ENCODE measurements at places on chromosomes 6 and 20. TPM values are rescaled to one million over a fixed set of nuclear protein-coding genes. Genes with fewer than 3 reads are reported as not detected.
A peak's percentile ranks its signal among the peaks of the same experiment; 100 is the strongest.

DNA sequence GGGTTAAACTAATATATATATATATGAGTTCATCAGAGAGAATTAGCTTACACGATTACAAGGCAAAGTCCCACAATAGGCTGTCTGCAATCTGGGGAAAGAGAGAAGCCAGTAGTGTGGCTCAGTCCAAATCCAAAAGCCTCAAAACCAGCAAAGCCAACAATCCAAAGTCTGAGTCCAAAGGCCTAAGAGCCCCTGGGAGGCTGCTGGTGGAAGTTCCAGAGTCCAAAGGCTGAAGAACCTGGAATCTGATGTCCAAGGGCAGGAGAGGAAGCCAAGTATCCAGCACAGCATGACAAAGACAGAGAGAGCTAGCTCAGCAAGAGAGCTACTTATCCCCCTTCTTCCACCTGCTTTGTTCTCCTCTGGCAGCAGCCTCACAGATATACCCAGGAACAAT is 274.7 kb upstream of the ID4 start:
- DNase-seq = no peak

DNA sequence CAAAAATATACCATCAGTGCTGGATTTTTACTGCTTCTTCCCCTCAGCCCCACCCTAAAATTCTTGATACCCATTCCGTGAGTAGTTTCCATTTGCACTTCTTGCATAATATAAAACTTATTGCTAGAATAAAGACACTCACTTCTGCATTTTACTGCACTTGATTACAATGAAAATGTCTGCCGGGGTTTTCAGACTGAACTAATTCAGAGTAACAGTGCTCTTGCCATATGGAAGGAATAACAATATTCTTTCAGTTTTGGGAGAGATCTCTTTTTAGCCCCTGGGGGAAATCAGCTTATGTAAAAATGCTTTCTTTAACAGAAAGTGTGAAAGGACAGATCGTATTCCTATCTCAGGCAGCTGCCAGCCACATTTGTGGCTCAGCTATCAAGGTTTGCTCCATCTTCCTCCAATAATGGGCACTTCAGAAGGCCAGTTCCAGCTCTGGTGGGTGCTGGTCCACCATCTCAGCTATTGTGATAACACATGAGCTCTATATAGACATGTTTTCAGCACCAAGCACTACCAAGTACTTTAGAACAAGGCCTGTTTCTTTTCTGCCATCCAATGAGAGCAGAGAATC is 8.9 kb downstream of the SMLR1 start:
- no peak for DNase-seq

- DNase-seq = no peak
Observed at GRCh38 chr6:4979426-4979825, 24.4 kb downstream of the RPP40 start.

- DNase-seq = no peak
Observed at GRCh38 chr6:97133067-97133466, 149.9 kb downstream of the MMS22L start.

- DNase-seq = no peak
Observed at GRCh38 chr6:69974193-69974592, 107.8 kb downstream of the COL19A1 start.

TNFRSF21 gene
- 36.5 TPM for total RNA-seq

EPB41L1 gene
- total RNA-seq = 1.4 TPM

DNA sequence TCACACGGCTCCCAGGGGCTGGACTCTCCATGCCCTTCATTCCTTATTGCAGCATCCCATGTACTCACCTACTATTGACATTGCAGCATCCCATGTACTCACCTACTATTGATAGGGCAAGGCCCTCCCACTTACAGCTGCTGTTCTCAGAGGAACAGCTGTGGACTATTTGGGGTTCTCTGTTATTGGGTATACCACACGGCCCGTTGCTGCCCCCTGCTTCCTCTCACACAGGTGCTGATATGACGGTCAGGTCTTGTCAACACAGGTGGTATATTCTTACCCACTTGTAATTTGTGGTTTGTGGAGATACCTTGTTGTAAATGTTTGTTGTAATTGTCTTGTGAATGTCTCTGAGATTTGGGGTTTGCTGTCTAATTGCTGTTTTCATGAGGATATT is 18.8 kb downstream of the ALDH5A1 start:
- DNase-seq = peak; percentile 93

- DNase-seq = no peak
Observed at GRCh38 chr6:69580706-69581105, 216.1 kb downstream of the LMBRD1 start.

- peak; percentile 13 for DNase-seq
Observed at GRCh38 chr6:149128489-149129145, 188.9 kb upstream of the TAB2 start.

DNA sequence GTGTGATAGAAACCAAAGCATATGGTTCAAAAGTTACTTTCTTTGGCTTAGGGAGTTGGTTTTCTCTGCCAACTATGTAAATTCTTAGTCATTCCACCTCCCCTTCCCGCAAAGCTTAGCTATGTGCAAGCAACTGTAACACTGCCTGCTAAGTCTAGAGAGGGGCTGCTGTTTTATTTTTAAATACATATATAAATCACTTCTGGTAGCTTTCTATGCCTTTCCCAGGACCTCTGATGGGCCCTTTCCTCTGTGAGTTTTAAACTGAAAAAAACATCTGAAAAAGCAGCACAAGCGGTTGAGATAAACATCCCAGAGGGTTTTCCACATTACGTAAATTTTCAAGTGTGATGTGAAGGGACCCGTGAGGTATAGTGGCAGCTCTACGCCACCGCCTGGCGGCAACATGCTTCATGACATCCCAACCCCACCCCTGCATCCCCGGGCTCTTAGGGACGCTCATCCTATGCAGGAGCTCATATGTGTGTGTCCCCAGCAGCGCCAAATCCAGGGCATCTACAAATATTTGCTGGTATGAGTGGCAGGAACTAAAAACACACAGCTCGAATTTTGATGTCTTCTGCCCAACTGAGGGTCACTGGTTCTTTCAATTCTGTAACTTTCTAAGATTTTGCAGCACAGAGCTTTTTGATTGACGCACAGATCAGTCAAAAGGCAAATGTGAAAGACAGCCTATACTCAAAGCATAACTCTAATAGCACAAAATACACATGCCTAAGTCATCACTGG is 12.7 kb downstream of the SAYSD1 start:
- peak; percentile 49 for DNase-seq

DNA sequence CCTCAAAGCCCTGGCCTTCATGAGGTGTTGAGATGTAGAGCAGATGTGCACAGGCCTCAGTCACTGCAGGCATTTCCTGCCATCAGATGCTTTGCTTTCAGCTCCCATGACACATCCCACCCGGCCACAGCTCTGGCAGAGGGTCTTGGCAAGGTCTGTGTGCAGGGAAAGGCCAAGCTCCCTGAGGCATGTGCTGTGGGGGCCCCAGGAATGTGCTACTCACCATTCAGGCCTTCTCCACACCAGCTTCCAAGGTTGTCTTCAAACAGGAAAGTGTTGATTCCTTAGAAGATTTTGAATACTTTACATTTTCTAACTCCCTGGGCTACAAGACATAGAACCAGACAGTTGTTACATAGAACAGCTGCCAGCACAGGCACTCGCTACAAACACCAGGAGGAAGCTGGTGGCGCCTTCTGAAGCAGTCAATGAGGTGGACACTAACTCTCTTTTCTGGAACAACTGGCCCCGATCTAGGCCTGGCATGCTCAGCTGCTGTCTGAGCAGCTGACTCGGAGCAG is 27.8 kb downstream of the CASS4 start:
- DNase-seq = no peak

SFTA2 gene
- not detected for total RNA-seq

DNA sequence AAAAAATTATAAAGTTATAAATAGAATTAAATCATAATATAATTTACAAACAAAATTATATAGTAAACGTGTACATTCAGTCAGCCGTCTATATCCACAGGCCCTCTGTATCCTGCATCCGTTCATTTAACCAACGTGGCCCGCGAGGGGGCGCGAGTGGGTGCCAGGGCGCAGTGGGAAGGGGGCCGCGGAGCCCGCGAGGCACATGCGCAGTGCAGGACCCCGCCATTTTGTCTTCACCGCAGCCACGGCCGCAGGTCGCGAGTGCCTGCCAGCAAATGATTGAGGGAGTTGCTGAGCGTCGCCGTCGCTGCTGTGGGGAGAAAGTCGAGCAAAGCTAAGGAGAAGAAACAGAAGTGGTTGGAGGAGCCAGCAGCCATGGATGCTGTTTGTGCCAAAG is 53.4 kb upstream of the ECI2 start:
- DNase-seq = no peak

GRCh38 chr6:22325481-22325880 is 28.6 kb upstream of the PRL start:
- no peak for DNase-seq

FAM209A gene
- total RNA-seq = 0.70 TPM

- peak; percentile 49 for DNase-seq
Observed at GRCh38 chr20:50788045-50788991, 6.5 kb upstream of the BCAS4 start.

All from OCI-LY7 (cell line).